CD4-positive, alpha-beta memory T cell (primary cell): ENCODE measurements at places on chromosomes 7 and 10. TPM values are rescaled to one million over a fixed set of nuclear protein-coding genes. Genes with fewer than 3 reads are reported as not detected.

CTTNBP2 gene
- not detected for polyA plus RNA-seq

DNA sequence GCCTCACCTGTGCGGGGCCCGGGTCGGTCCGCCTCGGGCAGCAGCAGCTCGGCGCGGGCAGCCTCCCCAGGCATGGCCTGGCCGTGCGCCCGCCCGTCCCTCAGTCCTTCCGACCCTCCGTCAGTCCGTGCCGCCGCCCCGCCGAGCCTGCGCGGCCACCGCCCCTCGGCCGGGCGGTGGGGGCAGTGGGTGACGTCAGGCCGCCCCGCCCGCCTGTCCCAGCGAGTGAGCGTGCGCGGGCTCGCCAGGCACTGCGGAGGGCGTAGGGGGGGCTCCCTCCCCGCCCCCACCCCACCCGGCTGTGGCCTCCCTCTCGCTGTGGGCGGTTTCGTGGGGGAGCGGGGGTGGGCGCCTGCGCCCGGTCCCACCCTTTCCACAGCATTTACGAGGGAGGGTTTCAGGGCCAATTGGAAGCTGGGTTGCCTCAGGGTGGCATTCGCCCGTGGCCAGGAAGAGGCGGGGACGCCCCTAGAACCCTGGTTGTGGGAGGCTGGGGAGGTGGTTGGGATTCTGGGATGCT is at the start of gene NACAD:
TSS of gene NACAD (minus strand) at position 149 of the 520 bp plus-strand sequence. CDS start at position 74, 75 bp downstream.
- DNase-seq, result no peak

DNA sequence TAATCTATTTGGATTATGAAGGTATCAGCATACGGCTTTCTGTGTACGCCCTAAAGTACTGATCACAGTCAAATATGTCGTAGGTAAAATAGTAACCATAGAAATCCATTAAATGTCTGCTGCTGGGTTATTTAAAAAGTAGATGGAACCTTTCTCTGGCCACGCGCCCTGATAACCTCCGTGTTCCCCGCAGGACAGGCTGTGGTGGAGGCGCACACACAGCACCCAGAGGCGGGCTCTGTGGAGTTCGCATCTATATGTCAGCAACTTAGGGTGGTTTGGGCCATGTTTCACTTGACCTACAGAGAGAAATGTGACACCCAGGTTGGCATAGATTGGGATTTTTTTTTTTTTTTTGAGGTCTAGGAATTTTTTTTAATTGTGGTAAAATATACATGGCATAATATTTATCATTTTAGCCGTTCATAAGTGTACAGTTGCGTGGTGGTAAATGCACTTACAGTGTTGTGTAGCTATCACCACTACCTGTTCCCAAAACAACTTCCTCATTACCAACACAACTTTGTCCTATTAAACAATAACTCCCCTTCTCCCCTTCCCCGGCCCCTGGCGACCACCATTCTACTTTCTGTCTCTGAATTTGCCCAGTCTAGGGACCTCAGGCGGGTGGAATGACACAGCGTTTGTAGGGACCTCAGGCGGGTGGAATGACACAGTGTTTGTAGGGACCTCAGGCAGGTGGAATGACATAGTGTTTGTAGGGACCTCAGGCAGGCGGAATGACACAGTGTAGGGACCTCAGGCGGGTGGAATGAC is 15.4 kb downstream of the PPP2R2D start:
- no peak for DNase-seq

- no peak for DNase-seq
Measured at GRCh38 chr10:118017071-118017740, 29.5 kb downstream of the RAB11FIP2 start.
